ENCODE measurements at places on chromosomes 4 and X. TPM values are rescaled to one million over a fixed set of nuclear protein-coding genes. Genes with fewer than 3 reads are reported as not detected.

BGN gene
- 195 TPM for polyA plus RNA-seq

SLC10A6 gene
- polyA plus RNA-seq = 0.28 TPM

RIBC1 gene
- 4.1 TPM for polyA plus RNA-seq

AMMECR1 gene
- polyA plus RNA-seq = 18.6 TPM

PTCHD1 gene
- 0.56 TPM for polyA plus RNA-seq

LGI2 gene
- 26.1 TPM for polyA plus RNA-seq

C4orf36 gene
- polyA plus RNA-seq = 1.8 TPM

DNA sequence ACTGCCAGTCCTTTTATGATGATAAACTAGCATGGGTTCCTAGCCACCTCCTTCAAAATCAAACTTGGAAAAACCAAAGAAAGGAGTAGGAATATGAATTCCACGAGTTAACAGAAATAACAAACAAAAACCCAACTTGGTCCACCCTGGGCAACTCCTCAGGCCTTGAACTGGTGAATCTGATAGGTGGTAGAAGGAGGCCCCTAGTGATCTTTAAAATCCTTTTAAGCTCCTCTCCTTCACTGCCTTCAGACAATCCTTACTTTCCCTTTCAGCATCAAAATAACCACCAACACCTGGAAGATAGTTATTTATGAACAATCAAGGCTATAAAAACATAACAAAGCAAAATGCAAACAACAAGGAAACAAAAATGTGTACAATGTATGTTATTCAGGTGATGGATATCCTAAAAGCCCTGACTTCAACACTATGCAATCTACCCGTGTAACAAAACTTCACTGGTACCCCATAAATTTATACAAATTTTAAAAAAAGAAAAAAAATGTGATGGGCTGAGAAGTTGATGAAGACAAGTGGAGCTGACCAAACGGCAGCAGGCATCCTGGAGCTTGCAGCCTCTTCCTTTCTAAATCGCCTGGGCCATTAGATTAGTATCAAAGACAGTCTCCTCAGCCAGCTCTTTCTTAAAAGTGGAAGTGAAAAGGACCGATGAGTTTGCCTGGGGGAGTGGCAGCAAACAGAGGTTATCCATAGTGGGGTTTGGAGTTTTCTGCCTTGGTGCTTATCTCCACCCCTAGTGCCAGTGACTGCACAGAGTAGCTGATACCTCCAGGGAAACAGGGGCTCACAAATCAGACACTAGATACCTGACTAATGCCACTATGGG, 179.6 kb downstream of the TMA16 start:
- DNase-seq = no peak

GRCh38 chrX:33333271-33333670, 121.9 kb upstream of the DMD start:
- DNase-seq = no peak

- no peak for DNase-seq
These were observed 77.6 kb downstream of the NAT8L start for GRCh38 chr4:2136726-2137125.

DNA sequence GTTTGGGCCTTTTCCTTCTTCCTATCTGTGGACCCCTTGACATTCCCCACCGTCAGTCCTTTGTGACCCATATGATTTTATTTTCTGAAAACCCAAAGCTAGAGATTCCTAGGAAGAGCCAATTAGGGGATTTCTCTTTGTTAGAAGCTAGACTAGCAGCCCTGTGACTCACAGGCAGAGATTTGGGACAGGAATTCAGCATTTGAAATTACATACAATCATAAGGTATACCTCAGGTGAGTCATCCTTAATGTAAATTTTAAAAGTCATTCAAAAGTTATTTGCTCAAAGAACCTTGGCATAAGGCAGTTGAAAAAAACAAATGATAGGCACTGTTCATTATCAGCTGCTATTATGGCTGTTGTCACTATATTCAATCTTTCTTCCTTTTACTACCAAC, 40.6 kb downstream of the USP26 start:
- DNase-seq = no peak

DNA sequence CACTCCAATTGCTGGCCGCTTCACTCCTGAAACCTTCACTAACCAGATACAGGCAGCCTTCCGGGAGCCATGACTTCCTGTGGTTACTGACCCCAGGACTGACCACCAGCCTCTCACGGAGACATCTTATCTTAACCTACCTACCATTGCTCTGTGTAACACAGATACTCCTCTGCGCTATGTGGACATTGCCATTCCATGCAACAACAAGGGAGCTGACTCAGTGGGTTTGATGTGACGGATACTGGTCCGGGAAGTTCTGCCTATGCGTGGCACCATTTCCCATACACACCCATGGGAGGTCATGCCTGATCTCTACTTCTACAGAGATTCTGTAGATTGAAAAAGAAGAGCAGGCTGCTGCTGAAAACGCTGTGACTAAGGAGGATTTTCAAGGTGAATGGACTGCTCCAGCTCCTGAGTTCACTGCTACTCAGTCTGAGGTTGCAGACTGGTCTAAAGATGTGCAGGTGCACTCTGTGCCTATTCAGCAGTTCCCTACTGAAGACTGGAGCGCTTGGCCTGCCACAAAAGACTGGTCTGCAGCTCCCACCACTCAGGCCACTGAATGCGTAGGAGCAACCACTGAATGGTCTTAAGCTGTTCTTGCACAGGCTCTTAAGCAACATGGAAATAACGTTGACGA, 35.8 kb upstream of the PRDM8 start:
- no peak for DNase-seq

DNA sequence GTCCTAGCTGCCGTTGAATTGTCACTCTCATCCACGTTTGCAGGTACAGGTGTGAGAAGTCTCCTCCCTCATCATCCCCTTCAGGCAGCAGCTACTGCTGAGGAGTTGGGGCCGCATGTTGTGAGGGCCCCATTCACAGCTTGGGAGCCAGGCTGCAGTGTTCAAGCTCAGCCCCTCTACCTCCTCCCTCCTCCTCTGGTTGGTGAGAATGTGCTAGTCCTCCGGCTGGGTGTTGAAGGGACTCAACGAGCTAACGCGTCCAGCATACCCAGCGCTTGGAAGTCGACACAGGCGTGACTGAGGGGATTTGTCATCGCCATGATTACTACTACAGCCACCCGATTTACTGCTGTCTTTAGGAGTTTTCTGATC, 82.0 kb upstream of the PSAPL1 start:
- no peak for DNase-seq

DNA sequence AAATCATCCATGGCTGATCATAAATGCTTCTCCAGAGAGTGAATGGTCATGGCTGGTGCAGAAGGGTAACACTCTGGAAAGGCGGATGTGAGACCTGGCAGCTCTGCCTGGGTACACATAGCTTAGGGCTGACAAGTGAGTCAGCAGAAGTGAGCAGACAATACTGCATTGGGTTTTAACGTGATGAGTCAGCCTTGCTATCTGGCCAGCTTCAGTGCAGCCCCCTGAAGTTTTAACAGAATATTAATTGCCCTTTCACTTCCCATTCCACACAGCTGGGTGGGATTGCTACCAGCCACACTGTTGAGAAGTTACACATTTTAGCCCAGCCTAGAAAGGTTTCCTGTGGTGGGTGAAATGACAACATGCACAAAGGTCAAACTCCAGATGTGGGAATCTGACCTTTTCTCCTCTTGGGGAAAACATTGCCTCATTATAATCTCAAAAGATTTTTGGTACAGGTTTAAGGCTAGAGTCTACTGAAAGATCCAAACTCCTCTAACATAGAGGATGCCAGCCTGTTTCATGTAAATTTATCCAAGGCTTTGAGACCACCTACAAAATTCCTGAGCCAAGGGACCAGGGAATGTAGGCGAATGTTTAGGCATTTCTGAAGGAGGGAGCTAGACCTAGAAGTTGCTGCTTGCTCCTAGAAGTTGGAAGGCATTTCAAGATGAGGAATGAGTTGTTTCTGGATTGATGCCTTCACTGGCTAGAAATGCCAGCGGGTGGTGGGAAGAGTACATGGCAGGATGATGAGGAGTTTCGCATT, 230.3 kb upstream of the PGRMC2 start:
- no peak for DNase-seq

- DNase-seq = no peak
These were observed 114.1 kb downstream of the GLUD2 start for GRCh38 chrX:121161501-121161933.

- no peak for DNase-seq
These were observed 27.8 kb upstream of the SORBS2 start for GRCh38 chr4:185839770-185840169.

DNA sequence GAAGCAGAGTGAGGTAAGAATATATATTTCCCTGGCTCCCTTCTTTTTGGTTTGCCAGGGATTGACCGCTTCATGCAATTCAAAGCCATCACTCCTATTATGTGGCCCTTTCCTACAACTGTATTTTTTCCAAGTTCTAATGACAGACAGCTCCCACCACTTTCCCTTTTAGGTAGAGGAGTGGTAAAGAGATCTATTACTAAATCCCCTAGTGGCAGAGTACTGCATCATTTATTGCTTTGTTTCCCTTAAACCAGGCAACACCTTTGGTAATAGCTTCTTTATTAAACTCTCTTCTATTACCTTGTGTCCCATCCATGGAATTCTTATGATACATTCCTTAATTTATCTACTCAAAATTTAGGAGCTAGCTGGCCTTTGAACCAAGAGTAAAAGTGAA, 90.7 kb downstream of the CNOT6L start:
- no peak for DNase-seq

GRCh38 chr4:104896660-104897645, 249.7 kb upstream of the TET2 start:
- no peak for DNase-seq

DNA sequence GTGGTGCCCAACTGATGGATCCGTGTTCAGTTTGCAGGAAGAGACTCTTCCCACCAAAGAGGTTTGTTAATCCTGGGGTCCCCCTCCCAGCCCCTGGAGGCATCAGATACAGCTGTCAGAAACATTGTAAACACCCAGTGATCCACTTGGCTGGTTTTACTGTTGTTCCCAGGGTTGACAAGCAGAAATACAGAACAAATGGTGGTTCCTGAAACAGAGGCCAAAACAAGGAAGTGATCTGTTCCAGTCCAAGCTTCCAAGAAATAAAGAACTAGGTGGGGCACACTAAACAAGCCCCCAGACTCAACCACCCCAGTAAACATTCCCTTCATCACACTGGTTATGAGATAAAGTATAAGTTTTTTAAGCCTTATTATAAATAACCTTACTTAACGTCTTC, 1.4 kb downstream of the TMLHE start:
- no peak for DNase-seq

DNA sequence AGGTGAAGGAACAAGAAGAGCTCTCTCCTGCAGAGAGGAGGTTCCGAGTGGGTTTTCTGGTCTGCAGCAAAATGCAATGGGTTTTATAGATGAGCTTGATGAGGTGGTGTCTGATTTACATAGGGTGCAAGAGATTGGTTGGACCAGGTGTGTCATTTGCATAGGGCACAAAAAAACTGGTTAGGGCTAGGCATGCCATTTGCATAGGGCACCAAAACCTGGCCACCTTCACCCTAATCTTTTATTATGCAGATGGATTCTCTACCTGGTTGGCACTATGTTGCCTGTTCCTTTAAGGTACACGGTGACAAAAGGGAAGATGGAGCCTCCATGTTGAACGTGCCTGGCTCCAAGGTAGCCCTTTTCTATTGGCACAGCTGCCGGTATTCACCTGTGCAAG, 94.5 kb upstream of the PRKX start:
- DNase-seq = no peak

GRCh38 chr4:74016068-74016467, 17.6 kb upstream of the CXCL5 start:
- DNase-seq = no peak

DNA sequence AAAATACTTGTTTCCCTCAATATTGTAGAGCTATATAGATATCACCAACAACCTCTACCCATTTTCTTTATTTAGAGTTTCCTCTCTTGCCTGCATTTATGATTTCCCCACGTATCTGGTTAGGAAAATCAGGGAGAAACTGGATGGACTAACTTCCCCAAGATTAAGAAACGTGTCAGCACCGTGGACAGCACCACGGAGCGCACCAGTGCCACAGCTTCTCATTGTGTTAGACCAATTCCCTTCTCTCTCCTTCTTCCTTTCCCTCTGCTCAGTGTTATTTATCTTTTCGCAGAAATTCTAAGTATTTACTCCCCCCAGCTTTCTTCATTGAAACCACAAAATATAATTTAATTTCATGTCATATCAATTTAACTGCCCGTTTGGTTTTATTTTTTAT, 568.6 kb upstream of the BOD1L1 start:
- peak; percentile 29 for DNase-seq

DNA sequence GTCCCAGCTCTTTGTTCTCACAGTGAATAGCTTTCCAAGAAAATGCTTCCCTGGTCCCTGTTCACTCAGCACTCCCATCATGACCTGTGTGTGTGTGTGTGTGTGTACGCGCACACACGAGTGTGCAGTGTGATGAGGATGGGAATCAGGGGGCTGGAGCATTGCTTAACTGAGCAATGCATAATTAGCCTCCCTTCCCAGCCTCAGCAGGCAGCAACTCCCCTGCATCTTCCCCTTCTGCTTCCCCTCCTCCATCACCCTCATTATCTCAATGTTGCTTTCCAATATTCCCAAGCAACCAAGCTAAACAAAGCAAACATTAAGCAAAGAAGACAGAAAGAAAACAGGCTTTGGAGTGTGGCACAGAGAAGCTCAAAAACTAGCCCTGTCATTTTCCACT, 137.0 kb downstream of the RBM47 start:
- no peak for DNase-seq

- no peak for DNase-seq
These were observed 298.3 kb upstream of the AGA start for GRCh38 chr4:177740563-177740962.

DNA sequence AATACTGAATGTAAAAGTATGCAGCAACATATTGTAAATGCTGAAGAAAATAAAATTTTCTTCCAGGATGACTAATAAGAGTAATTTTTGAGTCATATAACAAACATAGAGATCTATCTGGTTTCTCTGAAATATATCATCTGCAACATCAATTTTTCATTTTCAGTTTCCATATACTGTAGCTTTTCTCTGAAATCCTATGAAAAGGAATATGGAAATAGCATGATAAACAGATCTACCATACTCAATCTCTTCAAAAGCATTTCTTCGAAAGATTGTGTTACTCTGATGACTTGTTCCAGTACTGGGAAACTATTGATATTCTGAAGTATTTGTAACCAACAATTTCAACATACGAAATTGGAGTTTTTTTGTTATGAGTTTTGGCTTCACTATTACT, 1156.7 kb downstream of the FAM133A start:
- no peak for DNase-seq

GRCh38 chr4:136909626-136910025, 622.7 kb downstream of the PCDH18 start:
- DNase-seq = no peak

DNA sequence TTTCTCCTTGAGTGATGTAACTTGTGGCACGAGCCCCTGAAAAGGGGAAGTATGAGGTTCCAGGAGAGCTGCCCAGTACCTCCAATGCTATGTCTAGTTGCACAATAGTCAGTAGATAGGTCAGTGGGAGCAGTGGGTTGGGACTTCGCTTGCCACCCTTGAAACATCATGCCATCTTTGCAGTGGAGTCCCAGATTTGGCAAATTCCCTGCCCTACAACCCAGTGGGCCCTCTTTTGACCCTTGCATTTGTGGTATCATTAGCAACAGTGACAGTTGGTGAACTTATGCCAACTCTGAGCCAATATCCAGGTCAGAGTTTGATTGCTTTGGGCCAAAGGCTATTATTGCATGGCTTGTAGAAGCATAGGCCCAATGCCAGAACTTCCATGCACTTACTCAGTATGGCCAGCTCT, 12.3 kb downstream of the FHL1 start:
- DNase-seq = no peak
